ENCODE measurements at places on chromosomes 5 and 9. TPM values are rescaled to one million over a fixed set of nuclear protein-coding genes. Genes with fewer than 3 reads are reported as not detected.
A peak's percentile ranks its signal among the peaks of the same experiment; 100 is the strongest.

GRCh38 chr9:88533951-88534455 is 975 bp upstream of the NXNL2 start:
- peak; percentile 72 for DNase-seq

DNA sequence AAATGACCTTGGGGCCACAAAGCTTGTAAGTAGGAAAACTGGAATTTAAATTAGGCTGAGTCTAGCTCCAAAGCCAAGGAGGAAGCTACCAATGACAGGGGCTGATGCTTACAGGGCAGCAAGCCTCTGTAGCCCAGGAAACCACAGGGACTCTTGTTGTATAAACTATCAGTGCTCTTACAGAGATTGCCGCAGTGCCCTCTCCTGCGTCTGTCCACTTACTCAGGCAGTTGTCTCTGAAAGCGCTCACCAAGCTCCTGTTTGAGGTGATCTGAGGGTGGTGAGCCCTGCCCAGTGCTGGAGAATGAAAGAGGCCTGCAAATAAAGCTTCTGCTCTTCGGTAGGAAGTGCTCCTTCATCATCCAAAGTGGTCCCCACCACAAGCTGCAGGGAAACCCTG is 498.8 kb downstream of the ARHGEF28 start:
- DNase-seq = no peak

GRCh38 chr9:126690431-126691051 is 76.8 kb downstream of the LMX1B start:
- DNase-seq = peak; percentile 38

DNA sequence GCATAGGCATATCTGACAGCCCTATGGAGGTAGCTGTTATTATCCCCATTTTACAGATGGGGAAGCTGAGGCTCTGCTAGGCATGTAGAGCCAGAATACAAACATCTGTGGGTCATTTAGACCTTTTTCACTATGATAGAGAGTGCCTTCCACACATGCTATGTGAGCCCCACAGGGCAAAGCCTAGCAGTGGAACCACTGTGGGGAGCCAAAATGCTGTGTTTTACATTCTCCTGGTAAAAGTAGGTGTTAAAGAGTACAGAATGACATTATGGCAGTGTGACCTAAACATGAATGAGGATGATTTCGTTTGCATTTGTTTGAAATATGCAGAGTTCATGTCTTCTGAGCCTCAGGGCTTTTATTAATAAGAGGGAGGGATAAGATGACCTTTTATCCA is 265.2 kb downstream of the MAST4 start:
- DNase-seq = no peak

GRCh38 chr5:107364443-107365319 is 306.1 kb downstream of the EFNA5 start:
- DNase-seq = no peak

DNA sequence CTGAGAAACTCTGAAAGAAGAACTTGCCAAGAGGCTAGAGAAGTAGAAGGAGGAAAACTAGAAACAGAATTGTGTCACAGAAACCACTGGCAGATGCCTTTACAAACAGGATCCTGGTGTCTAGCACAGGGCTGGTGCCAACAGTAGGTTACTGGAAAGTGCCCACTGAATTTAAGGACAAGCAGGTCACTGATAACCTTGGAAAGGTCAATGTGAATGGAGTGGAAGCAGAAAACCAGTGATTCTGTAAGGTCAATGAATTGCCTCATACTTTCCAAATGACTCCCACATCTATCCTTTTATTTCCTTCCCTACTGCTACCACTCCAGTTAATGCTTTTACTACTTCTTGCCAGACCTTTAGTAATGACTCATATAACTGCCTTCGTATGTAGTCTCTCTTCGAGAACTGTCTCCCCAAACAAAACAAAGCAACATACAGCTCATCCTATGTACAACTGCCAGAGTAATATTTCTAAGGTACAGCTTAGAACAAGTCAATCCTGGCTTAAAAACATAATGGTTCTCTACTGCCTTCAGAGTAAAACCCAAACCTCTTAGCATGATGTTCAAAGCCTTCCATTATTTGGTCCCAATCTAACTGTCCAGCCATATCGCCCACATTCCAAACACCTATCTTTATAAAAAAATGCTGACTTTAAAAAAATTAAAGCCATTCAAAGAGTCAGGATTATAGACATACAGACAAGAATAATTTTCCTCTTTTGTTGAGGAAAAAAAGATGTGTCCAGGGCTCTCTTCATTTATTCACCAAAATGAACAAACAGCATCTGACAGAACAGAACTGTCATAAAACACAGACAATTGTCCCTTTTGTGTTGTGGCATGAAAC is 52.5 kb downstream of the NR3C1 start:
- no peak for DNase-seq

- DNase-seq = peak; percentile 45
Measured at GRCh38 chr5:142810081-142810480, 39.9 kb downstream of the ARHGAP26 start.

GRCh38 chr9:89597711-89598362 is 7.0 kb upstream of the GADD45G start:
- peak; percentile 91 for DNase-seq

- no peak for DNase-seq
Measured at GRCh38 chr5:174315471-174315870, 270.0 kb downstream of the NSG2 start.

DNA sequence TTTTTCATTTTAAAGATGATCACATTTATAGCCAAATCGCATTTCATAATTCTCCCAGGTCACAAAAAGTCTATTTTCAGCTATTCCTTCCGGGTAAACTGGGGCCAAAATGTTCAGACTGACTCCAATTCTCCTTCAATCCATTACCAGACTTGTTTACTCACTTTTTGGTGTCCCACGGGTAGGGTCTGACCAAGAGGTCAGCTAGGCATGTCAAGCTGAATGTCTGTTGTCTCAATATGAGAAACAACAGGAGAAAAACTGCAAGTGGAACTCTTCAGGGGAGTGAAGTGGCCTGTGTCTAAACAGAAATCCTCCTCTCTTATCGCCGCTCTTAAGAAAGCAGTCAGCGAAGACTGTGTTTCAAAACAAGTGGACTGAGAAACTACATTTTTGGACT is 171.3 kb downstream of the APBA1 start:
- peak; percentile 35 for DNase-seq

- DNase-seq = no peak
Measured at GRCh38 chr9:107969727-107970126, 480.2 kb upstream of the KLF4 start.

- no peak for DNase-seq
Measured at GRCh38 chr9:131669269-131670157, 70.4 kb downstream of the RAPGEF1 start.

DNA sequence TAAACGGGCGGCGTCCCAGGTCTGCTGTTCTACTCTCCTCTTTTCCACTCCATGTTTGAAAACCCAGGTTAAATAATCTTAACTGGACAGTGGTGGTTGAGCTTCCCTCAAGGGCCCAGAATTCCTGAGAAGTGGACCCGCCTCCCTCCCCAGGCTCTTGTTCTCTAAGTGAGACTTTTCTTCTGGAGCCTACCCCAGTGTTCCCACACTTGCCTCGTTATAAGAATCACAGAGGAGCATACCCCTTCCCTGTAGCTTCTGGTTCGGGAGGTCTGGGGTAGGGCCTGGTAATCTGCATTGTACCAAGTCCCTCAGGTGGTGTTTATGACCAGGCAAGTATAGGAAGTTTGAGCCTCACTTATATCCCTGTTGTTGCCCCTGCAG is 12.0 kb downstream of the PSD2 start:
- DNase-seq = no peak

DNA sequence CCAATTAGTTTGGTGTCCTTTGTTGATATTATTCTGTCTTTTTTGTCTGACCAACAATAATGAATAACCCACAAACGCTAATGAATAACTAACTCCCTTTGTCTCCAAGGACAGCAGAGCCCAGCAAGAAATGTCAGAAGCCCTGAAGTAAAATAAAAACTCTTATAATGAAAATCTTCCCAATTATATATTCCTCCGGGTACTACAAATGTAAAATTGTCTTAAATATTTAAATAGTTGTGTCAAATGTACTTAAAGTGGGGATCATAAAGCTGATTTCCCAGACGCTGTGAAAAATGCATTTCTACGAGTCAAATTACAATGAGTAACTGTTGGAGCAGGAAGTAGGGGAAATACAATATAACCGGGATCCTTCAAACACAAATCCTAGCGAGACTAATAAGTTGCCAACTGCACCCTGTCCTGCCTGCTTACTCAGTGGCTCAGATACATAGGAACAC is 22.3 kb downstream of the GLIS3 start:
- DNase-seq = peak; percentile 22

- no peak for DNase-seq
Measured at GRCh38 chr9:33102551-33103210, 26.2 kb upstream of the SMU1 start.

DNA sequence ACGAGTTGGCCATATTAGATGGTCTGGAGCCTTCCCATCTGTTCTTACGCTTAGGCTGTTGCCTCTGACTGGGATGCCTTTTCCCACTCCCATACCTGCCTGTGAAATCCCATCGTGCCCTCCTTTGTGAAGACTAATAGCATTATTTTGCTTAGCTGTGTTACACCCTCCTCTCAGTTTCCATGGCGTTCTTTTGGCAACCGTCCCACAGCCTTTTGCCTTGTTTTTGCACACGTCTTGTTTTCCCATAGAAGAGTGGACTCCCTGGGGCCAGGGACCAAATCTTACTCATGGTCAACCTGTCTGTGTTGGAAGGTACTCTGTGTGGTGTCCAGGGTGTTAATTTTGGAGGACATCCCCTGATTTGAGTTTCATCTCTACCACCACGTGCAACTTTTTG is 242.1 kb downstream of the HSPA4 start:
- DNase-seq = peak; percentile 27

- peak; percentile 1 for DNase-seq
Measured at GRCh38 chr5:42157215-42157614, 232.1 kb downstream of the FBXO4 start.

- no peak for DNase-seq
Measured at GRCh38 chr5:8844206-8844605, 701.7 kb downstream of the SEMA5A start.

DNA sequence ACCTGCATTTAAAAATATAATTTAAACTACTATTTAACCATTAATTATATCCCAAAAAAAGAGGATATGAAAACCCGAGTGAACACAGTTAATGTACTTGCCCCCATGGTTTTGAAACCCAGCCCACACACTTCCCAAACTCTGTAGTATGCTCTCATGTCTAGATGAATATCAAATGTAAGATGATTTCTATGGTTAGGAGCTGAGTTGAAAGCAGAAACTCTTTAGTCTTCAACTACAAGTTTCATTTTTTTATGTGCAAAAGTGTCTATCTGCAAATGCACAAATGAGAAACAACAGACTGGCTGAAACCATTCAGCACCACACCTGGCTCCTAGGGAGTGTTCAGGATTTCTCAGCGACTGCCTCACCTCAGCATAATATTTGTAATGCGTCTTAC is 183.3 kb downstream of the SEMA5A start:
- DNase-seq = no peak

DNA sequence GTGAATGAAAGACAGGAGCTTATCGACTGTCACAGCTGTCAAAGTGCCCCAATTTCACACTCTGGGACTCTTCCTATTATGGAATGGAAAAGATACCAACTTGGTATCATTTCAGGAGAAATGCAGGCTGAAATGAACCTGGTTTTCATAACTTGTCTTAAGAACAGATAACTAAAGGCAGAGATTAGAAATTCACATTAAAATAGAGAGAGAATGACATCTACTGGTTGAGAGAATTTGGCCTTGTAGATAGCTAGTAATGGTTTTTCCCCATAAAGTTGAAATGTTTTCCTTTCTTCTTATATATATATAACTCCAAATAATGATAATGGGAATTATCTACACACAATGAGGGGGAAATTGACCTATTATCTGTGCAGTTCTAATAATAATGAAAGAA is 600.2 kb upstream of the CCNG1 start:
- no peak for DNase-seq

- no peak for DNase-seq
Measured at GRCh38 chr5:8114597-8115266, 245.8 kb downstream of the MTRR start.

GRCh38 chr9:127912296-127912695 is 4.5 kb downstream of the ST6GALNAC4 start:
- DNase-seq = no peak

DNA sequence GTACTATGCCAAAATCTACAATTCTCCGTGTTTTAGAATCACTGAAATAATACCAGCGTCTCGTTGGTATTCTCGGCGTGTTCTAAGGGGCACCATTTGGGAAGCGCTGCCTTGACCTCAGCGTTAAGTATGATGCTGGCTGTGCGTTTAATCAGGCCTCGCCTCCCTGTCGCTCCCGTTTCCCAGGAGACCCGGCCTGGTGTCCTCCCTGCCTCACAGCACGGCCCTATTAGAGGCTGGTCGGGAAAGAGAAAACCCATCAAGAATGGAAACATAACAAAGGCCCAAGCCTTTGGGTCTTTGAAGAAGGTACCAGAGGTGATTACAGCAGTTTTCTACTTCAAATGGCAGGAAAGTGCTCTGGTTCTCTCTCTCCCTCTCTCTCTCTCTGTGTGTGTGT is 30.0 kb downstream of the GFPT2 start:
- DNase-seq = no peak

GRCh38 chr5:14660833-14661232 is 3.7 kb upstream of the OTULIN start:
- no peak for DNase-seq

DNA sequence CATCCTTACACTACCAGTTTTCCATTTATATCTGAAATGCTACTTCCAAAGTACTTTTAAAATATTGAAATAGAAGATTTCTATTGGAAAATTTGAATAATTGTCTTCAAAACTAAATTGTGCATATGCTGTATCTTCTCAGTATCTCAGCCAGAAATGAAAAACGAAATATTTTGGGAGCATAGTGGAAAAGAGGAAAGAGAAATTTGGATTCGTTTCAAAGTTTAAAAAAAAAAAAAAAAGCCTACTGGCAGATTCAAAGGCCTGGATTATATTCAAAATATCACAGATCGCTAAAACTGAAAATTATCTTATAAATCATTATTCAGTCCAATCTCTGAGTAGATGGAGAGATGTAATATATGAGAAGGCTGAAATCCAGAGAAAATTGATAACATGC is 440.7 kb downstream of the TAF11L14 start:
- DNase-seq = no peak

- DNase-seq = no peak
Measured at GRCh38 chr5:103851091-103851490, 288.5 kb upstream of the NUDT12 start.

- peak; percentile 76 for DNase-seq
Measured at GRCh38 chr9:17135295-17136160, 688 bp downstream of the CNTLN start.

- DNase-seq = no peak
Measured at GRCh38 chr9:79868567-79869189, 296.9 kb downstream of the TLE4 start.

- no peak for DNase-seq
Measured at GRCh38 chr5:95962475-95962773, 773 bp upstream of the ELL2 start.

SVEP1 gene
- 26.4 TPM for total RNA-seq

TMED9 gene
- total RNA-seq = 91.9 TPM

IER5L gene
- total RNA-seq = 10.4 TPM

SPRY4 gene
- total RNA-seq = 15.6 TPM

HMGCR gene
- 75.3 TPM for total RNA-seq

ADRB2 gene
- total RNA-seq = 20.9 TPM

FAM153A gene
- total RNA-seq = 1.0 TPM

ARRDC3 gene
- 236 TPM for total RNA-seq

TRIM7 gene
- 21.7 TPM for total RNA-seq

EDIL3 gene
- 11.3 TPM for total RNA-seq

OLFM1 gene
- 10.7 TPM for total RNA-seq

C5orf52 gene
- total RNA-seq = not detected

GABRA6 gene
- total RNA-seq = not detected

IFNA7 gene
- total RNA-seq = not detected

PRSS3 gene
- total RNA-seq = 2.1 TPM

FAT2 gene
- 25.0 TPM for total RNA-seq

LIX1 gene
- 1.7 TPM for total RNA-seq

All from tongue (tissue), 3 donors.